Thymus (tissue), 14 donors: ENCODE measurements at places on chromosomes 2 and 18. TPM values are rescaled to one million over a fixed set of nuclear protein-coding genes. Genes with fewer than 3 reads are reported as not detected.

Gene SLC11A1
- 25.2 TPM for polyA plus RNA-seq

DNA sequence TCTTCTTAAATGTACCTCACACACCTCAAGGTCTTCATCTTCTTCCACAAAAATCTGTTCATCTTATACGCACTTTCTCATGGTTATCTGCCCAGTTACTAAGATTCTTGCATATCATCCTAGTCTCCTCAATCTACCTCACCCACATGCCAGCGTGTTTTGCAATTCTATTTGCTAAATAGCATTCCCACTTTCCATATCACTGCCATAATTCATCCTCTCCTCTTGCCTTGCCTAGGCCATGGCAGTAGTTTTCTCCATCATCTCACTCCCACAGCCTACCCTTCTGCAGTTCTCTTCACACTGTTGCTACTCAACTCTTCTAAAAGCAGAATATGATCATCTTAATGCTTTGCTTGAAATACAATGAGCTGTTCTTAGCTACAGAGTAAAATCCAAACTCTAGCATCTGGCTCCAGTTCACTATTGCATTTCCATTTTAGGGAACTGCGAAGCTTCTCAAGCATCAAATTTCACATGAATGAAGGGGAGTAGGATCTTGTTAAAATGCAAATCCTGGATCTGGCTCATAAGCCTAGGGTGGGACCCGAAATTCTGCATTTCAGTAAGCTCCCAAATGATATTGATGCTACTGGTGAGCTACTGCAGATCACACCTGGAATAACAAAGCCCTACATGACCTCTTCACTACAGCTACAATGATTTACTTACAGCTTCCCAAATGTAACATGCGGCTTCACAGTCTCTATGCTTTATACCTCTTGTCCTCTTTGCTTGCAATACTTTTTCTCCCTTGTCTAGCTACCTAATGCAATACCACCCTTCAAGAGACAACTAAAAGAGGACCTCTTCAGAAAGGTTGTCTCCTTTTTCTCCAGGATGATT lies 293.9 kb downstream of the SATB2 start:
- DNase-seq = no peak

DNA sequence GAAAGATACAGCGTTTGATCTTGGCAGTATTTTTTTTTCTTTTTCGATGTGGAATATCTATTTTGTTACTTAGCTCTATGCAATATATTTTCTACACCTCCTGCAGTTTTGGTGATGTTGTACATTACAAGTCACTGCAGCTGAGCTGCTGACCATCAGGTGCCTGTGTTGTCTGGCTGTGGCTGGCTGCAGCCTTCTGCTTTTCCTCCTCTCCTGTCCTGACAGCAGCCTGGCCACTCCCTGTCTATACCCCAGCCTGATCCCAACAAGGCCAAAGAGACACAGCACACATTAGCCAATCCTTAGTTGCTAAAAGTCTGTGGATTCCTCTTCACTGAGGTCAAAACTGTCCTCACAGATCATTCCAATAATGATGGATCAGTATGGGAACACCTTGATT lies 222.3 kb downstream of the MYT1L start:
- no peak for DNase-seq

Gene DSG2
- polyA plus RNA-seq = 25.7 TPM

DNA sequence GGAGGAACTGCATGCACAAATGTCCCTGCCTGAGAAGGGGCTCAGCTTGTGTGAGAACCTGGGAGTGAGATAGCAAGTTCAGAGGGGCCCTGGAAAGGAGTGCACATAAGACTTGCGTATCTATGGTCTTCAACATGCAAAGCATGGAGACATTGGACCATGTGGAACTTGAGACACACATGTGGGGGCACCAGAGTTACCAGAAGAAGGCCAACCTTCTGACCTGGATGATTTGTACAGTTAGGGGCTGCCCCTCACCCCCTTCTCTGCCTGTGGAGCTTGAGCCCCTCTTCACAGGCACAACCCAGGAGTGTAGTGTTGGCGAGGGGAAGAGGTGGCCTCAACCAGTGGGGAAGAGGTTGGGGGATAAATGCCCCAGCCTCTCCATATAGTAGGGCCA lies 165.0 kb upstream of the ARL4C start:
- no peak for DNase-seq

Gene PDE11A
- polyA plus RNA-seq = 0.43 TPM

Gene TNFRSF11A
- 3.6 TPM for polyA plus RNA-seq

Gene MATN3
- 0.91 TPM for polyA plus RNA-seq
